HEK293T (cell line): ENCODE measurements at places on chromosomes 7 and 10.

- no peak for DNase-seq
Observed at GRCh38 chr10:6513476-6513875, 66.6 kb downstream of the PRKCQ start.

DNA sequence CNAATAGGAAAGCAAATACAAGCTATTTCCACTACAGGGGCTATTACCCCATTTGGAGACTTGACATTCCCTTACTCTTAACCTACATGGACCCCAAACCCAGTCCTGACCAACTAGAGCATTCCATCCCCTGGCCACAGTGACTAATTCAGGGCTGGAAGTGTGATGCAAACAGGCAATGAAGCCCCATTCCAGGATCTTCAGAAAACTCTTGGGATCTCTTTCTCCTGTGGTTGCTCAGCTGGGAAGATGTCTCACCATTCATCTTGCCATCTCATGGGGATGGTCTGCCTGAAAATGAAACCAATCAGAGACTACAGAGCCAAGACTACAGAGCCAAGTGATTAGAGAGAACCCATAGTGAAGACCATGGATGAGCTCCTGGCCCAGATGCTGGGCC is 206.2 kb downstream of the ZNF365 start:
- DNase-seq: no peak

GRCh38 chr7:108239501-108240225 is 109.5 kb upstream of the LAMB4 start:
- no peak for DNase-seq

- no peak for DNase-seq
Observed at GRCh38 chr10:21308946-21309345, 216.5 kb downstream of the SKIDA1 start.

GRCh38 chr7:17713584-17713983 is 226.7 kb downstream of the SNX13 start:
- no peak for DNase-seq

DNA sequence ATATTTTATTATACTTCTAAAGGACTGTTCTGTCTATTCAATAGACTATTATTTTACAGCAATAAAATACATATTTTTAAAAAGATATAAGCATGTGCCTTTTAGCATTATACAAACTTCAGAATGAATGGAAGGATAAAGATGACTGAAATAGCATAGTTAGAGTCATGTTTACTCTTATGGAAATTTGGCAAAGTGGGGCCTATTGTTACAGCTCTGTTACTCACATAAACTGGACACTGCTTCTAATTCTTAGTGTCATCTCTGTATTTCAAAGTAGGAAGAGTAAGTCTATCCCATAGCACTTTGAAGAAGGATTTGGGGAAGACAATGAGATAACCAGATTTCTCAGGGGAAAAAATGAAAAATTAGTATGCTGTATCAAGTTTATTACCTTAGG is 168.2 kb downstream of the SKAP2 start:
- DNase-seq: no peak

- DNase-seq: no peak
Observed at GRCh38 chr7:4286351-4286750, 395.7 kb upstream of the FOXK1 start.

DNA sequence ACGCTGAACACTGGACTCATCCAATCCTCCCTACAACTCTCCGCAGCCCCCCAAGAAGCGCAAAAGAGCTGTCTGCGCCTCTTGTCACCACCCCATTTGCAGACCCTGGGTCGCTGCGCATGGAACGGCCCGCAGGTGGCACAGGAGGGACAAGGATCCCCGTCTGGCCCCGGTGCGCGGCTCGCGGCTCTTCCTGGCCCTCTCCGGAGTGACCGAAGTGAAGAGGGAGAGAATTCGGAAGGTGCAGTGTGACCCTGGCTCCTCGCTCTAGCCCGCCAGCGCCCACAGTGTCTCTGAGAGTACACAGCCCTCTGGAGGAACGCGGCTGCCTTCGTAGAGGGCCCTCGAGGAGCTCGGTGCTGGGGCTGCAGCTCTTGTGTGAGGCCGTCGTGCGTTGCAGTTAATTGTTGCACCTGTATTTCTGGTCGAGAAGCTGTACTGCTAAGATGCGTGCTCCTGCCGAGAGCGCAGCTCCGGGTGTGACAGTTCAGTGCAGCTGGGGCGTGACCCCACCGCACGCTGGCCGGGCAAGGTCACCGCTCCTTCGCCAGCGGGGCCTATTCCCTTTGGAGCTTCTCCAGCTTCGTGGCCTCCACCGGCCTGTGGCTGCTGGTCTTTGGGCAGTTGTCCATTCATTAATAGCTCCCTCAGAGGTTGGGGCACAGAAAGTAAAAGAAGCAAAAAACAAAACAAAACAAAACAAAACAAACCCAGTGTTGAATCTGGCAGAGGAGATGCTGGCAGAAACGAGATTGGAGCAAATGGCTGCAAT is 119.0 kb downstream of the SEC23IP start:
- no peak for DNase-seq

GRCh38 chr10:3206511-3207157 is 34.1 kb upstream of the PITRM1 start:
- no peak for DNase-seq

DNA sequence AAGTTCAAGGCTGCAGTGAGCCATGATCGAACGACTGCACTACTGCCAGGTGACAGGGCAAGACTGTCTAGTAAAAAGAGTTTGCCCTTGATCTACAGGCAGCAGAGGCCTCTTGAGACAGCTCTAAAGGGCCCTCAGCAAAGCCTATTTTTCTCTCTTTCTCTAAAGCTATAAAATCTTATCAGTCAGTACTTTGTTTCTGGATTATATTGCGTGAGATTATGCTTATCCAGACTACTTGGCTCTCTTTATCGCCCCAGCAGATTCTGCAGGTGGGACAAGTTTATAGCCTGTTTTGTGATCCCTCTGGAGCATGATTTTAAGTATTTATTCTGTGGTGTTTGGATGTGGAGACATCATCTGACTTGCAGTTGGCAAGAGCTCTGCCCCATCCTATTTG is 2.7 kb downstream of the RPP38 start:
- no peak for DNase-seq

DNA sequence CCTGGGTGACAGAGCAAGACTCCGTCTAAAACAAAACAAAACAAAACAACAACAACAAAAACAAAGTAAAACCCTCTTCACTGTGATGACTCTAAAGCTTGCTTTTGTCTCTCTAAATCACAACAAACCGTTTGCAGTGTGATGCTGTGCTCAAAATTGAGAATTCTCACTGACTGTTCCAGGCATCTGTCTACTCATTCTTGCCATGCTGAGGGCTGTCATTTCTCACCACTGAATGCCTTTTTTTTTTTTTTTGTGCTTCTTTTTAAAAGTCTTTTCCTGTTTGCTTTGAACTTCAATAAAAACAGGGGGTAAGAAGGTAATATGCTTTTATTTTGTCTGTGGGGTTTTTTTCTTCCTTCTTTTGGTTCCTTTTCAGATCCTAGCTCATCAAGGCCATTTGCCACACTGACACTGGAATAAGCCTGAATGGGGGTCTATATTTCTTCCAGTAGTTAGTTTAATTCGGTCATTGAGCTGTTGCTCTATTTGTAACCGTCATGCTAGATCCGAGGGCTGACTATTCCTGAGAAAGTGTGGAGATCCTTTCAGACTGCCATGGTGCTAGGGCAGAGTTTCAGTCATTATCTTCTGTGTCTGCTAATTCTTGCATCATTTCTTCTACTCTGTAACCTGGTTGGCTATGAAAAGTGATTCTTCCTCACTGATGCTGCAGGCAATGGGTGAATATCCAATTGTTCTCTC is 10.6 kb downstream of the FAS start:
- DNase-seq: no peak

- no peak for DNase-seq
Observed at GRCh38 chr7:15821484-15822427, 135.3 kb upstream of the MEOX2 start.

DNA sequence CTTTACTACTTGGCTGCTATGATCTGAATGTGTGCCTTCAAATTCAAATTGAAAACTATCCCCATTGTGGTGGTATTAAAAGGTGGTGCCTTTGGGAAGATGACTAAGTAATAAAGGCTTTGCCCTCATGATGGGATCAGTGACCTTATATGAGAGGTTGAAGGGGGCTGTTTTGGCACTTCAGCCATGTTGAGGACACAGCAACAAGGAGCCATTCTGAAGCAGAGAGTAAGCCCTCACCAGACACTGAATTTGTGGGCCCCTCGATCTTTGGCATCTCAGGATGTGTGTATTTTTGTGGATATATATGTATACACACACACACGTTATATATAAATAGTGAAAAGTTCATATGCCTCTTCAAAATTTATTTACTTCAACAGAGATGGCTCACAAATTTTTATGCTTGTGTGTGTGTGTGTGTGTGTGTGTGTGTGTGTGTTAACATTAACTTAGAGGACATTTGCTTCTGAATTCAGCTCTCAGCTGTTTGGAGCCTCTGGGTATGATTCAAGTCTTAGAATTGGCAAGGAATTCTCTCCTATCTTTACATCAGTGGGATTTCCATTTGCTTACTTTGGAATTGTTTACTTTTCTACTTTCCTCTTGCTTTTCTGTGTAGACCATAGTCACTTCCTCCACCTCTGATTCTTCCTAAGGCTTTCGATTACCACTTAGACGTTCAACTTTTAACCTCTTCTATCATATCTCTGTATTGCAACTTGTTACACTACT is 66.6 kb downstream of the MAGI2 start:
- no peak for DNase-seq

GRCh38 chr7:47726047-47726726 is 144.3 kb upstream of the TNS3 start:
- no peak for DNase-seq

DNA sequence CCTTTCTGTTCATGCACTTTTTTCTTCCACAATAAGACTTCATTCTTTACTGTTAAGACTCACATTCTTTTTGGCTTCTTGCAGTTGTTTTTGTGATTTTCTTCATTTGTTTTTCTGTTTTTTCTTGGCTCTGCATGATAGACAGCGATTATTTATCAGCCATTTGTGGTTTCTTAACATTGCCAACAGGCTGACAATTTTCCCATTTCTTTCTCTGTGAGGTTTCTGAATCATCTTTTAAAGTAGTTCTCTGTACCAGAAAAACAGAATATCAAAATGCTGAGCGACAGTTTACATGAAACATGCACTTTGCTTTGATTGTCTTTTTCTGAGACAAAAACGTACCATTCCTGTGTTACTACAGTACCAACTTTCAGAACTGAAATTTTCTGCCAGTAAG is 334.2 kb upstream of the MAGI2 start:
- DNase-seq: no peak

DNA sequence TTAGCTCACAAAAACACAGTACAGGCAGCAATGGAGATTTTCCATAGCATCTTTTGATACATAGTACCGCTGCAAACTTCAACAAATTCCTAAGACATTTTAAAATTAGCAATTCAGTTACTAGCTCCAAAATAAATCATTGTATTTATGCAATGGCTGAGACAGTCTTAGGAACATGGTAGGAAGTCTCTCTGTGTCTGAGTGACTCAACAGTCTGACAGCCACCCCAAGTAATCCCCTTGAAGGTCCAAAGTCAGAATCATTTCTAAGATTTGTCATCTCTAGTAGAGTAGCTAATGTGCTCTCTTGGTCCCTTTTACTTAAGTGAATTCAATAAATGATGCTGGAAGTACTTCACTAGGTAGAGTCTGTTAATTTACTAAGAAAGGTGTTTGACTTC is 93.8 kb upstream of the NOBOX start:
- no peak for DNase-seq

- DNase-seq: no peak
Observed at GRCh38 chr7:45593877-45594276, 19.7 kb downstream of the ADCY1 start.

DNA sequence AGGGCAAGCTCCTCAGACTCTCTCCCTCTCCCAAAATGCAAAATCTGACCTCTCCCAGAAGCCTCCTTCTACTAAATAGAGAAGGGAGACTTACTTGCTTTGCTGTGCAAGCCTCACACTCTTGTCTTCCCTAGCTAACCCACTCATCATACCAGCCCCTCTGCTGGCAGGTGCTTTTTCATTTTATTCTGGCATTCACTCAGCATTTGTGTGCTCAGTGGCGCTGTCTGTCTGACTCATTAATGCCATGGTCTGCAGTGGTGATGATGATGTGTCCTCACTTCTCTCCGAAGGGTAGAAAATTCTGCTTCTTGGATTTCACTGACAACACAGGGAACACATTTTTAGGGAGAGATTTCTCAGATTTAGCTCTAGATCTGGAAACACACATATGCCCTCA is 22.0 kb upstream of the BTRC start:
- no peak for DNase-seq

DNA sequence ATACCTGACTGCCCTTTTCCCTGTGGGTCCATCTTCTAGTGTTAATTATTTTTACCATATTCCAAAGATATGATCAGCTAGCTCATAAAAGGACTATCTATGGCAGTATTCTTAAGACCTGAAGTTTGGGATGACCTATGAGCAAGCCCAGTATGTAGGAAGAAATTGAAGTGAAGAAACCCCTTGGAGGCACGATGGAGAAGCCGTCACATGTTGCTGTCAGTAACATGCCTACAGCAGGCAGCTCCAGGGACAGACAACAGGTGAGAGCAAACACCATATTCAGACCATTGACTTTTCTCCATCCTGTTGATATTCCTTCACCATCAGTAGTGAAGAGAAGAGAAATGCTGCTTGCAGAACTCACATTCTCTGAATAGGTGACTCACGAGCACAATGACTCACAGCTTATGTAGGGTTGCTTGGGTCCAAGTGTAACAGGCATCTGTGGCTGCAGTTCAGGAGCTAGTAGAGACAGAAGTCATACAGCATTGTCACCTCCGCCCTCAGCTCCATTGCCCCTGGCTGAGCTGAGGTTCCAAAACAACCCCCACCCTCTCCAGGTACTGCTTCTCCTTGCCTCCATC is 8.4 kb upstream of the LYZL2 start:
- DNase-seq: no peak

- DNase-seq: no peak
Observed at GRCh38 chr10:35347899-35348608, 11.7 kb downstream of the CCNY start.

DNA sequence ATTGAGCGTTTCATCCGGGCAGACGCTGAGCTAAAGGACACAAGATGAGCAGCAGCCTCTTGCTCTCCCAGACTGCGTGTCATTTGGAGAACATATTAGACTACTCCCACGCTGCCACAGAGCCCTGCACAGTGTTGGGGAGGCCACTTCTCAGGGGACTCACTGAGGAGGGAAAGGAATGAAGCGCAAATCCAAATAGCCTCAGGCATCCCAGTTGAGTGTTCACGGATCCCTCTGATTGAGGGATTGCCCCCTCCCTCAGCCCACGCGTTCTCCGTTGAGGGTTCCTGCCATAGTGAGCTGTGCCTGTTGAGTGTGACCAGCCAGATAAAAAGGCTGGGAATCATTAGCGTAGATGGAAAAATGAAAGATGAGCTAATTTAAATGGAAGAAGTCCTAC is 563.4 kb downstream of the ACTR3B start:
- DNase-seq: no peak

DNA sequence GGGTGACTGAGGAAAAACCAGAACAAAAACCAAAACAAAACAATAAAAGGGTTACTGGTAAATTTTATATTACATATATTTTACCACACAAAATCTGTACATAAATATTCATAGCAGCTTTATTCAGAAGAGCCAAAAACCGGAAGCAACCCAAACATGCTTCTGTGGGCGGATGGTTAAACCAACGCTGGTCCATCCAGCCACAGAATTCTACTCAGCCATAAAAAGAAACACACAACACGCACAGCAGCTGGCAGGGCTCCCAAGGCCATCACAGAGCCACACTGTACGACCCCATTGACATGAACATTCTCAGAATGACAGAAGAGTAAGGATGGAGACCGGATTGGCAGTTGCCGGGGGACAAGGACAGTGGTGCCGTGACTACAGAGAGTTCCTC is 83.6 kb downstream of the PROSER2 start:
- DNase-seq: no peak
